ENCODE measurements at places on chromosomes 7 and 10.

- no peak for DNase-seq
Observed at GRCh38 chr10:97329766-97330165, 4.8 kb downstream of the FRAT2 start.

- DNase-seq: no peak
Observed at GRCh38 chr7:20217193-20217948, at the start of gene MACC1. MACC1 (minus strand) TSS chr7:20217384; CDS start chr7:20161862, 55,522 bp downstream.

GRCh38 chr7:99499371-99499720 lies 735 bp downstream of the ZNF394 start:
- DNase-seq: no peak

DNA sequence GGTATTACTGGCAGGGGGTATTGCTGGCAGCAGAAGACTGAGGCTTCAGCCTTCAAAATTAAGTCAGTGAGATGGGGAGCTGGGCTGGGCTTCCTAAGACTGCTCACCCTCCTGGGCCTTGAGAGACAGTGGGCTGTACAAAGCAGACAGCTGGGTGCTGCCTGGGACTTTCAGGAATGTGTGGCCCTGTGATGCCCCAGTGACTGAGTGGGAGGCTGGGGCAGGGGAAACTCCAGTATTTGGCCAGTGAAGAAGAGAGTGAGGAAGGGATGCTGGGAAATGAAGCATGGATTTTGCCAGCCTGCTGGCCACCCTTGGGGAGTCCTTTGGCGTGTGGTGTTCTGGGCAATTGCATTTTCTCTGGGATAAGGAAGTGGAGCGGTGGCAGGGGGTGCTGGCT lies 442 bp downstream of the ANKRD2 start:
- no peak for DNase-seq

GRCh38 chr7:106104721-106105260 lies 7.3 kb downstream of the SYPL1 start:
- no peak for DNase-seq

DNA sequence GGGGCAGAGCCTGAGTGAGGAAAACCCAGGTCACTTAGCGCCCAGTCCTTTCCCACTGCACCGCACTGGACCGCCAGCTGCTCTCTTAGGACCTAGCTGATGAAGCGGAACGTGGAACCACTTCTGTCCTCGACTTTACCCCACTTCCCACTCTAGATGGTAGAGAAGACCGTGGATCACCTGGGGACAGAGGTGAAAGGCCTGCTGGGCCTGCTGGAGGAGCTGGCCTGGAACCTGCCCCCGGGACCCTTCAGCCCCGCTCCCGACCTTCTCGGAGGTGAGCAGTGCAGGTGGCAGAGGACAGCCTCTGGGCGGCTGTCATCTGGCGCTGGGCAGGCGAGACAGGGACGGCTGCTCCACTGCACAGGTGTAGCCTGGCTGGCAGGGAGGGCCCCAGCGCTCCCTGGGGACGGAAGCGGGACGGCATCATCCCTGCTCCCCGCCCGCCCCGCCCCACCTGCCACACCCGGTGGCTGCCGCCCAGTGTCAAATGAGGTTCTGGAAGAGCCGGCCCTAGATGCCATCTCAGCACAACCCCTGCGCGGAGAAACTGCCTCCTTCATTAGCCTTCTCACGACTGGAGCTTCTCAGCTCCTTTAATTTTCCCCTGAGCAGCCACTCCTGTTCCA lies 11.7 kb downstream of the PLAC9 start:
- no peak for DNase-seq

- no peak for DNase-seq
Observed at GRCh38 chr10:70277396-70278030, 6.3 kb downstream of the NPFFR1 start.

DNA sequence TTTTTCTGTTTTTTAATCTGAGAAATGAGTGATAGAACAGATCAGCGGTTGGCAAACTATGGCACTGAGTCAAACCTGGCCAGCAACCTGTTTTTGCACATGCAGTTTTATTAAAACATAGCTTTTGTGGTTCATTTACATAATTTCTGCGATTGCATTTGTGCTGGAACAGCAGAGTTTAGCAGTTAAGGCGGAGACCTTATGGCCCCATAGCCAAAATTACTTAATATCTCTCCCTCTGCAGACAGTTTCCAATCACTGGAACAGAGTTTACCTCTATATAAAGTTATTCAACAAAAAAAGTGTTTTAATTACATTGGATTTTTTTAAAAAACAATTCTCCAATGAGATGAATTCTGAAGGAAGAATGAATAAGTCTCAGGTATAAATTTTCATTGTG lies 212.1 kb downstream of the DGKB start:
- no peak for DNase-seq

DNA sequence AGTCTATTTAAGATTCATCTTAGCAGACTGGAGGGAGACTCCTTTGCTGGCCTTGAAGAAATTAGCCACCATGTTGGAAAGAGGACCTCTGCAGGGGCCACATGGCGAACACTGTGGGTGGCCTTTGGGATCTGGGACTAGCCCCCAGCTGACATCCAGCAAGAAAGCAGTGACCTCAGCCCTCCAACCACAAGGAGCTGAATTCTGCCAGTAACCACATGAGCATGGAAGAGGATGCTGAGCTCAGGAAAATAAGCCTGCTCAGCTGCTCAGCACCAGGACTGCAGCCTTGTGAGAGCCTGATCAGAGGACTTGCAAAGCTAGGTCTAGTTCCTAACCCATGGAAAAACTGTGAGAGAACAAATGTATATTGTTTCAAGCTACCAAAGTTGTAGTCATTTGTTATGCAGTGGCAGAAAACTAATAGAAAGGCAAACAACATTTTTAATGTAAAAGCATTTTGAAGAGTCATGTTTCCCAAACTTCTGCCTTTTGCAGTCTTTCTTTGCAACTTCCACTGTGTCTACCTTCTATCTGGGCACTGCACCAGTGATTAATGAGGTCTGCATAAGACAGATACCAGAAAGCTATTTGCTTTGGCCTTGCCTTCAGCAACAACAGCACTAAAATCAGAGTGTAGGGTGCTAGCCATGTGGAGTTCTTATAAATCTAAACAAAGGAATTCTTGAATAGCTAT lies 183.7 kb downstream of the FGFR2 start:
- DNase-seq: no peak

GRCh38 chr10:110212119-110213006 lies 5.0 kb downstream of the MXI1 start:
- no peak for DNase-seq

DNA sequence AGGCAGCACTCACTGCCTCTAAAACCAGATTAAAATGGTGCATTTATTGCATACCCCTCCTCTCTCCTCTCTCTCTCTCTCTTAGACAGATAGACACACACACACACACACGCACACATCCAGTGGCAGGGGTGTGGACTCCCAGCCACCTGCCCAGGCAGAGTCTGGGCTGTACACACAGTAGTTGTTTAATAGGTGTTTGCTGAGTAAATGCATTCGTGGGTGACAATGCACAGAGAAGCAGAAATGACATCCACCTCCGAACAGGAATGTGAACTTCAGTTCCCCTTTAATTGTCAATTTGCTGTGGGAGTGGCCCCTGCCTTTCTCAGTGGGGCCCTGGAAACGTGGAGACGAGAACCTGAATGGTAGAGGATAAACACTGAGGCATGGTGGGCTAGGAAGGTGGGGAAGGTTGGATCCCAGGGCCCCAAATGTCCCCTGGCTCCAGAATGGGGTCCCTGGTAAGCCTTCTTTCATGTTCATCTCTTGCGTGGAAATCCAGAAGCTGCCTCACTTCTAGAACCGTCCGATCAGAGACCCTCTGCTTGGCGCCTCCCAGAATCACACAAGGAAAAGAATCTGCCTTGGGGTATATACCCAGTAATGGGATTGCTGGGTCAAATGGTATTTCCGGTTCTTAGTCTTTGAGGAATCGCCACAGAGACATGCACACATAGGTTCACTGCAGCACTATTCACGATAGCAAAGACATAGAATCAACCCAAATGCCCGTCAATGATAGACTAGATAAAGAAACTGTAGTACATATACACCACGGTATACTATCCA lies 58.5 kb upstream of the ECHDC3 start:
- no peak for DNase-seq

DNA sequence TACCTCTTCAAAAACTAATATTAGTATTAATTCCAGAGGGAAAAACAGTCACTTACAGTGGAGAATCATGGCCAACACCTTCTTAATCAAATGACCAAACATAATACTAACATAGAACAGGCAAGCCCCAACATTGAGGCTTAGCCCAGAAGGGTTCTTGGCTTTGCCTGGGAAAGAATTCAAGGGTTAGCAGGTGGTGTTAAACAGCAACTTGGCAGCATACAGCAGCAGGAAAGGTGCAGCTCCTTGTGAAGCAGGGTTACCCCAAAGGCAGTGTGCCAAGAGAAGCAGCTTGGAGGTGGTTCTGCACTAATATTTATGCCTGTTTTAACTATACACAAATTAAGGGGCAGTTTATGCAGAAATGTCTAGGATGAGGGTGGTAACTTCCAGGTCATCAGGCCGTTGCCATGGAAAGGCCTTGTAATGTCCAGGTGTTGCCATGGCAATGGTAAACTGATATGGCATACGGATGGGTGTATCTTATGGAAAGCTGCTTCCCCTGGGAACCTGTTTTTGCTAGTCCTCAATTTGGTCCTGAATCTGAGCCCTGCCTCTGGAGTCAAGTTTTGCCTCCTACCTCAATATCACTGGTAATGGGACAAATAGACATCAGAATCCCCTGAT lies 27.2 kb upstream of the BEND7 start:
- DNase-seq: no peak

DNA sequence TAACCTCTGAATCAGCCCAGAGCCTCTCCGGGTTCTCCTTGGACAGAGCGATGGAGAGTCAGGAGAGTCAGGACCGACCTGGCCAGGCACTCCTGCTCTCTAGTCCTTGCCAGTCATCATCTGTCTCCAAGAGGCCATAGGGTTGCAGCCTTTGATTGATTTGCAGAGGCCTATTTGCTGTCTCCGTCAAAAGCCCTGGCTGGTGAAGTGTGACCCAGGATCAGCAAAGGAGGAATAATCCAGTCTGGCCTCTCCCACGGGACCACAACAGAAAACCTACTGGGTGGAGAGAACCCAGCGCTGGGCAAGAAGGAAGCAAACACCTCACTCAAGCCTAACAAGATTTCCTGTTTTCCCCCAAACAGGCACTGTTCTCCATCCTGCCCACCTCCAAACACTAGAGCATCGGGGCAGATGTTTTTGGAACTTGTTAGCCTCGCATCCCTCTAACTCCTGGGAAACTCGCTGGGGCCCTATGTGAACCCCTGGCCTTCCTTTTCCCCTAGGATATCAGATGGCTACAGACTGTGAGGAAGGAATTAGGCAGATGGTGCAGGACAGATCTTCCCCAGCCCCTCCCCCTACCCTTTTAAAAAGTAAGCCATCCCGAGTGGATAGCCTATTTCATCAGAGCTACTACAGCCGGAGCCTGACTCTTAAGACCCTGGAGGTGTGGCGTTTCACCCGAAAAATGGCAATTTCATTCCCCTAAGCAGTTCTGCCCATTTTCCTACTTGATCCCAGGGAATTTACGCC lies 54.3 kb downstream of the PODXL start:
- no peak for DNase-seq

- DNase-seq: no peak
Observed at GRCh38 chr7:106618480-106618879, 42.5 kb downstream of the CCDC71L start.

DNA sequence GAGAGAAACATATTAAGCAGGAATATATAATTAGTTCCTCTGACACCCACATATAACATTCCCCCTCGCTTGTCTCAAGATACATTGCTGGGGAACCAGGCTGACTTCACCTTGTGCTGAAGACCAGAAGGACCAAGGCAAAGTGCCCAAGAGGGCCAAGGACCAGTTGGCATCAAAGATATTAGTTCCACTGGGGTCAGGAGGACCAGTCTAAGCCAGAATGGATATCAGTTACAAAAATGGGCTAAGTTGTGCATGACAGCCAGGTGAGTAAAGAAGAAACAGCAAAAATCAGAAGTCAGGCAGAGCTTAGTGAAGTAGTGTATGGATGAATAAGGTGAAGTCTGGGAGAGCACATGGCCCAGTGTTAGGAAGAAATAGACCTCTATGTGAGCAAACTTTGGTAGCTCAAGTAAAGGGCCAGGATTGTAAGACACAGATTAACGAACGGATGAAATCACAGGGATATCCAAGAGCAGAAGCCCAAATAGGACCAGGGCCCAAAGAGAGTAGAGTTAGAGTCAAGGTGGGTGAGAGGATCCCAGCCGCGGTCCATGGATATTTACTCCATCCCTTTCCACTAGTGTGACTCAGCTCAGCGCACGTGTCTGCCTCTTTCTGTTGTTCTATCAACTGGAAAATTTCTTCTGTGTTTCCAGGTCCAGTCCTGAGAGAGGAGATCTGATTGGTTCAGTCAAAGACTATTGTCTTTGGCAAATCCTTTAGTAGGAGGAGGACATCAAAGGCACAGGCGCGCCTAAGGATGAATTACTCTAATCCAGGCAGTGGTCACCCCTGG lies 5.0 kb downstream of the CALD1 start:
- DNase-seq: no peak

GRCh38 chr7:11077816-11078215 lies 104.1 kb downstream of the PHF14 start:
- DNase-seq: no peak

DNA sequence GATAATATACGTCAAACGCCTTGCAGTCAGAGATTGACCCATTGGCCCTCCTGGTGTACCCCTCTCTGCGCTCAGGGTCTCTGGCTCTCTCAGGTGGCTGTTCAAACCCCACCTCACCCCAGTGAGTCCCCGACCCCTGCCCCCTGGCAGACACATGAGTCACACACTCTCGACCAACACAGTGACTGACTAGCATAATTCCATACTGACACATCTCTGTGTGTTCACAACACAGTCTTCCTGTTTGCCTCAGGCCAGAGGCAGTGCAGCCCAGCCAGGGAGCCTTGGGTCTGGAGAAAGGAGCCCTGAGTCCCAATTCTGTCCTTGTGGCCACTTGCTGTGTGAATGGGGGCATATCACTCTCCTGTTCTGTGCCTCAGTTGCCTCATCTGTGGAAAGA lies 40.1 kb downstream of the PALD1 start:
- DNase-seq: no peak

Data from stimulated activated CD8-positive, alpha-beta memory T cell treated with anti-CD3 and anti-CD28 coated beads, Interleukin-15, amount 100 ng/mL, for 48 hours (primary cell).